ENCODE measurements at places on chromosomes 3 and 15.
A peak's percentile ranks its signal among the peaks of the same experiment; 100 is the strongest.

GRCh38 chr15:69838338-69838737, 259.4 kb downstream of the TLE3 start:
- DNase-seq: no peak

DNA sequence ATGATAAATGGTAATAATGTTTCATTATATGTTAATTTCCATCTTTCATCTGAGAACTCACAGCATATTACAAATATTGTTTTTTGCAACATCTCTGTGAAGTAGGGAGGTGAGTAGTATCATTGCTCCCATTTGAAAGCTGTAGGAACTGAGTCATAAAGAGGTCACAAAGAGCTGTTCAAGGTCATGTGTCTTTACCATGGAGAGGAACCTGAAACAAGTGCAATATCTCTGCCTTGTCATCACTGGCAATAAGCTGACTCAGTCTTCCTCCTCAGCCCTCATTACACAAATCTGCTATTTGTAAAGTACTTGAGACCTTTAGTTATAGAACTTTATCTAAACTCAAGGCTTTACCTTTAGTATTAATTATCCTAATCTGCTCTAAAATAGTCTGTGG, 4.4 kb upstream of the ATP13A4 start:
- no peak for DNase-seq

DNA sequence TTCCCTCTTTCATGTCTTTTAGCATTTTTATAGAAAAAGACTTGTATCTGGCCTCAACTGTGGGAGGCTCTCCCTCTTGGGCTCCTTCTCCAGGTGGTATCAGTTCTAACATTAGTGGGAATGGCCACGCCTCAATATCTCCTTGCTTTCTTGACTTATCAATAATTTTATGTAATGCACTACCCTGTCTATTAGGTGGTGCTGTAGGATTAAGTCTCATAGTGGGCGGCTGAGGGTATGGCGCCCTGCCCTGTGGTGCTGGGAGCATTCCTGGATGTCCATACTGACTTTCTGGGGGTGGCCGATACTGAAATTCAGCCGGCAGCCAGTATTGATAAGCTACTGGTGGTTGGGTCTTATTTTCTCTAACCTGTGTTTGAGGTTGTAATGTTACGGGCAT, 8.7 kb upstream of the RPUSD3 start:
- no peak for DNase-seq

DNA sequence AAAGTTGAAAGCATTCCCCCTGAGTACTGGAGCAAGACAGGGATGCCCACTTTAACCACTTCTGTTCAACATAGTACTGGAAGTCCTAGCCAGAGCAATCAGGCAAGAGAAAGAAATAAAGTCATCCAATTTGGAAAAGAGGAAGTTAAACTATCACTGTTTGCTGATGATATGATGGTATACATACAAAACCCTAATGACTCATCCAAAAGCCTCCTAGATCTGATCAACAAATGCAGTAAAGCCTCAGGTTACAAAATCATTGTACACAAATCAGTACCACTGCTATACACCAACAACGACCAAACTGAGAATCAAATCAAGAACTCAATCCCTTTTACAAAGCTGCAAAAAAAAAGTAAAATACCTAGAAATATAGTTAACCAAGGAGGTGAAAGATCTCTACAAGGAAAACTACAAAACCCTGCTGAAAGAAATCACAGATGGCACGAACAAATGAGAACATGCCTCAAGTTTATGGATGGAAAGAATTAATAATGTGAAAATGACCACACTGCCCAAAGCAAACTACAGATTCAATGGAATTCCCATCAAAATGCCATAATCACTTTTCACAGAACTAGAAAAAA, 40.3 kb downstream of the RPL39L start:
- no peak for DNase-seq

- DNase-seq: no peak
Measured at GRCh38 chr15:94168250-94168649, 63.1 kb upstream of the MCTP2 start.

DNA sequence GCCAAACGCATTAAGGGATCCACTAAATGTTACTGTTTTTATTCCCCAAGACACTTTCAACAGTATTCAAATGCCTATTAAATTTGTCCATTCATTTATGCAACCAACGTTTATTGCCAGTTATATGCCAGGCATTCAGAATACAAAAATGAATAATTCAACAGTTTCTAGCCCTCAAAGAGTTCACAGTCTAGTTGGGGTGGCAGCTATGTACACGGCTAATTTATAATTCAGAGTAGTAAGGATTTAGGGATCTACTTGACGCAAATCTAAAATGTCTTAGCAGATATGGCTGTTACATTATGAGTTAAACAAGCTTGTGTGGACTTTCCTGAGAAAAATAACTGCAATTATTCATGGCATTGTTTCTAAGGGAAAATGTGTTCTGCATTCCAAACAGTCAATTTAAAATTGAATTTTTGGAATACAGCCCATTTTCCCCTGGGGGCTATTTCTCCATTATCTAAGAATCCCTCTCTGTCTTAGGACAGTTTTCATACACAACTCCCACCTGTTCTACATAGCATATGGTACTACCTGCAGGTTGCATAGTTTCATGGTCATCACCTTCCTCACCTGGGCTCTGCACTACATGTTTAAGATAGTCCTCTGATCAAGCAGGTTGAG, 11.5 kb upstream of the MSL2 start:
- DNase-seq: no peak

DNA sequence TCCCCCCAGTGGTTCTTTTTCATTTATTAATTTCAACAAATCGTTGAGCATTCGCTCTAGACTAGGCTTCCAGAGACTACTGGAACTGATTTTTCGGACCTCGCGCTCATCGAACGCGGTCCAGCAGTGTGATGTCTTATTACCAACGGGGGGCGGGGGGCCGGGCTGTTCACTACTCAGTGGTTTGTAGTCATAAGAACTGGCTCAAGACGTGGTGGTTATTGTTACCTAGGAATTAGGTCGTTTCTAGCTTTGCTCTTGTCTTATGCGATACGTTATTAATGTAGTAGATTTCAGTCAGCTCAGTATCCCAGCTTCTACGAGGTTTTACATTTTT, 858 bp downstream of the RBM5 start:
- no peak for DNase-seq

DNA sequence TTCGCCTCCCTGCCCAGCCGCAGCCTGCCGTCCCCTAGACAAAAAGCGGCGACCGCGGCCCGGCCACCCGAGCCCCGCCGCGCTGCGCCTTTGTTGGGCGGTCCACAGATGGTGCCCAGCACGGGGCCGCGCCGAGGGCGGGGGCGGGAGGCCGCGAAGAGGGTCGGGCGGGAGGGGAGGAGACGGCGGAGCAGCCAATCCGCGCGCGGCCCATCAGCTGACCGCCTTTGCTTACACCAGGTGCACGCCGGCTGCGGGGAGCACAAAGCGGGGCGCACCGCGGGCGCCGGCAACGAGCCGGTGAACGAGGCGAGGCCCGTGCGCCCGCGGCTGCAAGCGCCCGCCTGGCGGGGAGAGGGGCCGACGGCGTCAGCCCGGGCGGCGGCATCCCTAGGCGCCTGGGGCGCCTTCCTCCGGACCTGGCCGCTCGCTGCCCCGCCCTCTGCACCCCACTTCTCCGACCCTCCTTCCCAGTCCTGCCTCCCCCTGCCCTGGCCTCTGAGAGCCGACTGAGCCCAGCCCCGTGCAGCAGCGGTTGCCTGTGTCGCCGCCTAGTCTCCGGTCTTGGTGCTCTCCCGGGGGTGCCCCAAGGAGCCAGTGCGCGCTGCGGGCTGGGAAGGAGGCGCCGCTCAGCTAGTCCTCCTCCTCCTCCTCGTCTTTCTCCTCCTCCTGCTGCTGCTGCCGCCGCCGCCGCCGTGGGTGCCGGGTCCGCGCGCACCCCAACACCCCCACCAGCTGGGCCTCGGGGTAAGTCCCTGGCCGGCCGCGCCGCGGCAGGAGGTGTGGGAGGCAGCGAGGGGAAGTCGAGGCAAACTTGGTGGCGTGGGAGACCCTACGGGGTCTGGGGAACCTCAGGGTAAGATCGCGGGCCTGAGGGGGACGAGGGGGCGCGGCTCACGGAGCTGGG, at the start of gene LRRN1:
Gene LRRN1, plus strand, starts transcription at position 259 of the 907 bp plus-strand sequence. CDS start 45,211 bp downstream, outside the sequence.
- DNase-seq: peak; percentile 80

- DNase-seq: no peak
Measured at GRCh38 chr3:160003520-160004128, 15.0 kb downstream of the IL12A start.

GRCh38 chr3:195035345-195036202, 235.4 kb downstream of the XXYLT1 start:
- DNase-seq: no peak

DNA sequence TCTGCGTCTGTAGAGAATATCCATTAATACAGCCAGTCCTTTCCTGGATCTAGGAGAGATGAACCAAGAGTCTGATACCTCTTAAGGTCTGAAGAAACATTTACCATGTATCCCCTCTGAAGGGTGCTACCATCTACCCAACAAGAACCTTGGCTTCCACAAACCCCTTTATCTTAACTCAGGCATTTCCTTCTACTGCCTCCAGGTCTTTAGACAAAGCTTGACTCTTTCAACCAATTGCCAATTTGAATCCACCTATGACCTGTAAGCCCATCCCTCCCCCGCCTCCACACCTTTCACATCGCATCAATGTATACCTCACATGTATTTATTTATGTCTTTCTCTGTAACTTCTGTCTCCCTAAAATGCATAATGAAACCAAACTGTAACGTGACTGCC, 139.5 kb downstream of the SNRK start:
- no peak for DNase-seq

- DNase-seq: no peak
Measured at GRCh38 chr3:189272500-189273119, 100.8 kb downstream of the TPRG1 start.

- DNase-seq: no peak
Measured at GRCh38 chr15:58169934-58170333, 31.8 kb downstream of the AQP9 start.

DNA sequence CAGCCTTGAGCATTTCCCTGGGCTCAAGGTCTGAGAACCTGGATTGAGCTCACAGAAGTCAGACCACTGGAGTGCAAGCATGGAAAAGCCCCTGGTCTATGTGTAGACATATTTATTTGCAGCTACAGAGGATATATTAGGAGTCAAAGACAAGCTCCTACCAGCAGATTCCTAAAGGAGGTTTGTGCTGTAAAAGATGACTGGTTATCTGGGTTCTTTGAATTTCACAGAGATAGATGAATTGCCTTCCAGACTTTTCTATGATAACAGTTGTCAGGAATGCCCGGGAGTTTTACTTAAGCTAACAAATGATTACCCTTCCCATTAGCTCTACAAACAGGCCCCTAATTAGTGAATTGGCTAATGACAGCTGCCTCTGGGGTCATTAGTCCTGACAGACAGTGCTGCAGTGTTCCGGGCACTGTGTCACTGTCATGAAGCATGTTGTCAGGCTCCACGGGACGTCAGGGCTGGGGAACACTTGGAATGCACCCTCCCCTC, 48.8 kb upstream of the PLXNA1 start:
- DNase-seq: no peak

DNA sequence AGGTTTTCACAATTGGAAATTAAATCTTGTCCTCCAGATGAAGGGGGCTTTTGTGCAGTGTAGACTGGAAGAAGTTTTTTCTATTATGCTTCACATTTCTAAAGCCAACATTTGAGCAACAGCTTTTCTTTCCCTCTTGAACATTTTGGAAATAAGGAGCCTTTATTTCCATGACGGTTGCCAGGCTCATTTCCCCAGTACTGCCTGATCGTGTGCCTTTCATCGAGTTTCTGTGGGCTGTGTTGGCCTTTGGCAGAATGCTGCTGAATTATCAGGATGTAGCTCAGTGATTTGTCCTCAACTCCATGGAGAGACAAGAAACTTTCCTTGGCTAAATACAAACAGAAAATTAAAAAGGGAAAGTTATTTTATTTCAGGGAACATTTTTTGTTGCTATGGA, 314.8 kb upstream of the LRRC3B start:
- DNase-seq: no peak

DNA sequence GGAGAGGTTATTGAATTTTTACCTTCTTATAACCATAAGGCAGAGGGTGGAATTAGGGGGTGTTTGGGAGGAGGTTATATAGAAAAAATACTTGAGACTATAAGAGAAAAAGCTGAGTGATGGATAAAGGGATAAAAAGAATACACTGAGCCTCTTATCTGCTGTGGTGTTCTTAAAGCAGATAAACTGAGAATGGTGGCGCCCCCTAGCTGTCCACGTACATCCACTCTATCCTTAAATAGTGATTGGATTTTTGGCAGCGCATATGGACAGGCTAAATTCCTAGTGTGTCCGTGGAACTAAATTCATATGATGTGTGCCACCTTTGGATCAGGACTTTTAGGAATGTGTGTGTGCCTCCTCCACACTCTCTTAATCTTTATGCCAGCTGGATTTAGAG, 121.1 kb downstream of the OXSM start:
- no peak for DNase-seq

- peak; percentile 72 for DNase-seq
Measured at GRCh38 chr15:87118846-87119245, 1039.2 kb downstream of the AGBL1 start.

DNA sequence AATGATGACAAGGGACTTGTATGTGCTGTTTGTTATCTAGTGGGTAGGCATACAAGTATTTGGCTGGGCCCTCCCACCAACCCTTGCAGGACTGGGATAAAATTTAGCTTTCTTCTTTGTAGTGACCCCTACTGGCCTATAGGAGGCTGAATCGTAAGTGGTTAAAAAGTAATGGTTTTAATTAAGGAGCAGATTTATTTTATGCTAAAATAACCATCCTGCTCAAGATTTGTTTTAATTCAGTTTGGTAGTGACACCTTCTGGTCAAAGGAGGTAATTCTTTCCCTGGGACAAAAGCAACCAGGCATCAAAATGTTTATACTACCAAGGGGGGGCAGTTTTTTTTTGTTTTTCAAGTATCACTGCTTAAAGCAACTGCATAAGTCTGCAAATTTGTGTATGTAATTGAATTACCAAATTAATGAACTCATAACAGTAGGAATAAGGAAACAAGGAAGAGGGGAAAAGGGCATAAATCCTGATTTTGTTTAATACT, 70.7 kb downstream of the TOP2B start:
- peak; percentile 3 for DNase-seq

GRCh38 chr3:21752749-21753347, 1.8 kb upstream of the ZNF385D start:
- DNase-seq: no peak

DNA sequence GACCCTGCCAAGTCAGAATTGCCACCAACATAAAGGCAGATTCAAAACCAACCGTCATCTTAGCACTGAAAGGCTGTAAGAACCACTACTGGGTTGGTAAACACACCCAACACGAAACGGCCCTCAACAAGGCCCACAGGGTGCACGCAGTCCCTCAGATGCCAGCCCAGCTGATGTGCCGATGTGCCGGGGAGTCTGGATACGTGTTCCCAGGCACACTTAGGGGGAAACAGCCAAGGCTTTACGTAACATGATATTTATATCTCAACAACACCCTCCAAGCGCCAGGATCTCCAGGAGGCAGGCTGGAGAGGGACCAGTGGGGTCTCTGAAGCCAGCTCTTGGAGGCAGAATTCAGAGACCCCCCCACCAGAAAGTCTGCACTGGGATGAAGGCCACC, 14.2 kb downstream of the POC1A start:
- DNase-seq: no peak

GRCh38 chr15:40301467-40302179, 6.1 kb downstream of the PLCB2 start:
- DNase-seq: no peak
